ENCODE measurements at places on chromosomes 11 and 22. TPM values are rescaled to one million over a fixed set of nuclear protein-coding genes. Genes with fewer than 3 reads are reported as not detected.

DNA sequence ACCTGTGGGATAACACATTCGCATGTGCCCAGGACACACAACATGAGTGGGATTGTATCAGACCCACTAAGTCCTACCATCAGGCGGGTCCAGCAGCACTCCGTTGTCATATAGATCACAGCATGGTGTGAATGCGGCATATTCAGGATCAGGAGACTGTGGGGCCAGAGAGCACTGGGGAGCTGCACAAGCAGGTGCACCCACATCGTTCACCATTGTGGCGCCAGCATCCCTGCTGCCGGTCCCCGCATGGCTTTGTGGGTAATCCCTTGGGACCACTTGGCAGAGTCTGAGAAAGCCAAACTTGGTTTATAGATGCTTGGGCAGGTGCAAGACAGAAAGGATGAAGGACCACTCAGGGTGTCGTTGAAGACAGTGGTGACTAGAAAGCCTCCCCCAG, 201.6 kb upstream of the B3GAT1 start:
- DNase-seq: no peak

DNA sequence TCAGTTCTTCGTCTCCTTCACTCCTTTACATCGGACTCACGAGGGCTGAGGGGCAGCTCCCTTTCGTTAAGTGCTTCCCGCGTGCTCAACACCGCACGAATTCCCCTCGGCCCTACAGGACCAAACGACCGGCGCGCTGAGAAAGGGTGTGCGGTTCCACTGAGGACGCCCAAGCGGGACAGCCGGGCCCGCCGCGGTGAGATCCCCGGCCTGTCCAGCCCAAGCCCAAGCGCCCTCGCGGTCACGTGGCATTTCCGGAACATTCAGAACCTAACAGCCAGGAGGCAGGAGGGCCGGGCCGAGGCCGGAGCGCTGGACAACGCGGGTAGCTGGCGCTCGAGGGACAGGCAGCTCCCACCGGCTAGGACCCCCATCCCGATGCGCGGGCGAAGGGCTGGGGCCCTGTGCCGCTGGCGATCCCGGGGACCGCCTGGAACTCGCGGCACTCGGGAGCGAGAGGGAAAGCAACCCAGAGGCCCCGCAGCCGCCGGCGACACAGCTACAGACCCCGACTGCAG, 737 bp upstream of the STIP1 start:
- peak; percentile 77 for DNase-seq

- no peak for DNase-seq
These were observed 16.2 kb upstream of the SHANK3 start for GRCh38 chr22:50656122-50657070.

DNA sequence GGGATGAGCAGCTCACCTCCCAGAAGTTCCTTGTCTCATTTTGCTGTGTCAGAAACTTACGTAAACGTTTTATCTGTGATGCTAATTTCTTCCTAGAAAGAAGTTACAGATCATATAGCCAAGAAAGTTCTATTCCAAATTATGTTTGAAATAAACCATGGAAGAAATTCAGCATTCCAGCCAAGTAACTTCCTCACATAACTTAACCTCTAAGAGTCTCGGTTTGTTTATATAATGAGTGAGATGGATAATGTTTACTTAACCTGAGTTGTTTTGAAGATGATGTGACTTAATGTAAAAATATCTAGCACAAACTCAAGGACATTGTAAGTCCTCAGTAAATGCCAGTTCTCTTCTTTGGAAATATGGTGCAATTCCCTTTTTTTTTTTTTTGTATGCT, 8.9 kb upstream of the MUC15 start:
- DNase-seq: no peak

DNA sequence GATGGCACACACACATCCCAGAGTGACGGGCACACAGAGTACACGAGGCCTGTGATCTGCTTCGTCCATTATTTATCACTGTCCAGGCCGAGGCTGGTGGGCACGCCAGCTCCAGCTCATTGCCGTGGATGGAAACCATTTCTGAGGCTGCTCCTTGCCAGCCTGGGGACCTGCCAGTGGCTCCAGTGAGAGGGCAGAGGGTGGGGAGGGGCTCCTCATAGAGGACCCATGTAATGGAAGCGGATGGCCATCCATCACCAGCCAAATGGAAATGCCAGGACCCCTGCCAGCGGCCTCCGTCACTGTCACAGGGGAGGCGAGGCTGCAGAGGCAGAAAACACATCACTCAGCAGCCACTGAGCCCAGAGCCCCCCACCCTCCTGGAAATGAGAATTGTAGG, 35.7 kb downstream of the TP53I11 start:
- DNase-seq: no peak

DNA sequence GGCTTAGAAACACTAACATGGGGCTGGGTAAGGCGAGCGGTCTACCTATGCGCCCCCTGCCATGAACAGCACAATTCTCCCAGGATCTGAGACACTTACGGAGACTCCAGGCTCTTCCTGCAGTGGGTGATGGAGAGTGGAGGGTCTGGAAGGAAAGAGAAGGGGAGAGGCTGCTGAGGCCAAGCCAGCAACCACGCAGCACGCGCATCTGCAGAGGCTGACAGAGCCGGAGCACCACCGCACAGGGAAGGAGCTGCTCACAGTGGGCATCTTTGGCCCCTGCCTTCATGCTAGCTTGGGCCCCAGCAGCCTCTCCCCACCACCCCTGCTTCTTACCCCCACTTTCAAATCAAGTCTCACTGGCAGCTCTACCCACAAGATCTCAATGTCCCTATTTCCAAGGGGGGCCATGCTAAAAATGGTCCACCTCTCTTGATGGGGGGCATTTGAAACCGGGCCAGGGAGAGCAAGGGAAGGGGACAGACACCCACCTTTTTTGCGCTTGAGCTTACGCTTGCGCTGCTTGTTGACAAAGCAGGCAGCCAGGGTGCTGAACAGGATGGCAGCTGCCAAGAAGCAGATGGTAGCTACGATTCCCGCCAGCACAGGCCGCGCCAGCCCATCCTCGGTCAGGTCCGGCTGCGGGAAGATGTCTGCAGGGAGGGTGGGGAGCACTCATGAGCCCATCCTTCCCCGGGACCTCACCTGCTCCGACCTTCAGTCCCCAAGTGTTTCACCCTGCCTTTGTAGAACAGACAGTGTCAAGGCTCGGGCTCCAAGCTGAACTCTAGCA, 34.5 kb downstream of the IGSF9B start:
- no peak for DNase-seq

DNA sequence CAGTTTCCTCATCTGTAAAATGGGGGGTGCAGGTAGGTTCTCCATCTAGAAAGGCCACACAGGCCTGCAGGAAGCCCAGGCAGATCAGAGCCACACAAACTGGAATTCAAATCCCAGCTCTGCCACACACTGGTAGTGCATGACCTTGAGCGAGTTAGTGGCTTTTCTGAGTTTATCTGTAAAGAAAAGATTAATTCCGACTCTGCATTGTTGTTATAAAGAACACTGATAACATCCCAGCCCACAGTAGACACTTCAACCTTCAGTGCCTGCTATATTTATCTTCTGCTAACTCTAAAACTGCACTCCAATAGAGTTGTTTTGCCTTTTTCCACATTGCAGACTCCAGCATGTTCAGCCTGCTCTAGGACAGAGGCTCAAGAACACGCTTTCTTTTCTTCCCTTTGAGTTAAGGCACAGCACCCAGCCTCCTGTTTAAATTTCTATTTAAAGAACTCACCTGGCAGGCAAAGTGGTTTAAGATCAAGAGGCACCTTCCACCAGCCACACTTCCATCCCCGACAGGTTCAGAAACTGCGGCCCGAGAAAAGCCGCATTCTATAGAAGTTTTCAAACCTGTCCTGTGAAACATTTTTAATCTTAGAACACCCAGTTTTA, 133.9 kb downstream of the PLEKHA7 start:
- DNase-seq: no peak

- DNase-seq: peak; percentile 12
These were observed 153.3 kb upstream of the NECTIN1 start for GRCh38 chr11:119882316-119882715.

- no peak for DNase-seq
These were observed 66.6 kb downstream of the ATXN10 start for GRCh38 chr22:45738206-45738605.

DNA sequence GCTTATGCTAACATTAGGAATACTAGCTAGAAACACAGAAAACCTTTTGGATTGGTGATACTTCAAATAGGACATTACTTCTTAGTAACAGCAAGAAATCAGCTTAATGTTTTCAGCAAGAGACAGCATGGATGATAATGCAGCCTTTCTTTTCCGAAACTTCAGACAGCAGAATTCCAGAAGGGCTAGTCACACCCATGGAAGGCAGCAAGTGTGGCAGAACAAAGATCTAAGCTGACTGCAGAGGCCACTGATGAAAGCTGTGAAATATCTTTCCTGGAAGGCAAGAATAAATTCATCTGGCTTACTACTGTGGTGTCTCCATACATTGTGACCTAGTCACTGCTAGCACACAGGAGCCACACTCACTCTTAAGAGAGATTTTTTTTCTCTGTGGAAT, 100.3 kb downstream of the CCDC83 start:
- DNase-seq: no peak

- no peak for DNase-seq
These were observed 1.5 kb downstream of the SULT4A1 start for GRCh38 chr22:43860831-43861230.

- no peak for DNase-seq
These were observed 68.4 kb downstream of the MYEOV start for GRCh38 chr11:69362315-69362714.

DNA sequence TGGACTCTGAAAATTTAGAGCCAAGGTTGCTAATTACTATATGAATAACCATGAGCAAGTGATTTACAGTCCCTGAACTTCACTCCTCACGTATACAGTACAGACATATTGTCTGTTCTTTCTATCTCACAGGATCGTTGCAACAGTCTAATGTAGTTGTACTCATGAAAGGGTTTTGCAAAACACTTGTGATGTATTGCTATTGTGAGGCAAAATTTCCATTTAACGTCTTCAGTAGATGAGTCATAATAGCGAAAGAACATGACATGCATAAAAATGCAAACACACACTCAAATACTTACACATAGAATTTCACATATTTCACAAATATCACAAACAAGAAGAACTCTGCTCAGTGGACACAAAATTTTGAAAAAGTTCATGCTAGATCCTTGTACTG, 134.6 kb upstream of the TRPC6 start:
- DNase-seq: no peak

DNA sequence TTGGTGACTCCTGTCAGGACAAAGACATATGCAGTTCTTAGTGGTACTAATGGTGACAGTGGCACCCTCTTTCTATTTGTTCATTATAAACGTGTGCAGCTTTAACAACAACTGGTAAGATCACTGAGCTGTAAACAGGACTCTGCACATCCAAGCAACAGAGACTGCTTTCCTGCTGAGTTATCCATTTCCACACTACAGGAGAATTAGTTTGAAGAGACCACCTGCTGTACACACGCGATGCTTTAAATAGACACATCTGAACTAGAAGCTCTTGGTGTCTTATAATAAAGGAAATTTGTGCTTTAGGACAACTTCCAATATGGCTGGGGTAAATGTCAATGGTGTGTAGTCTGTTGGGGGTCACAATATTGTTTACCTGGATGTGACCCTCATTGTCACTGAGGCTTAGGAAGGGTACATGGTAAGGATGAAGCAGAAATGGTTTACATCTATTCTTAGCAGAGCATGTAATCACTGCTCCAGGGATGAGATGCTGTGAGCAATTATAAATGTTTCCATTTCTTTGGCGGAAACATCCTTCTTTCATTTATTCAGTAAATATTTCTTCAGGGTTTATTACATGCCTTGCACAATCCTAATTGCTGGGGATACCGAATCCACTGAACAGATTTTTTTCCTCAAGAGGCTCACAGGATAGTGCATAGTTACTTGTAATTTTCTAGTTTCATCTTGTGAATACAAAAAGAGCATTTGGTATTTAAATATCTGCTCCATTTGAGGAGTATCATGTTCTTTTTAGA, 354.0 kb upstream of the CCDC90B start:
- no peak for DNase-seq

DNA sequence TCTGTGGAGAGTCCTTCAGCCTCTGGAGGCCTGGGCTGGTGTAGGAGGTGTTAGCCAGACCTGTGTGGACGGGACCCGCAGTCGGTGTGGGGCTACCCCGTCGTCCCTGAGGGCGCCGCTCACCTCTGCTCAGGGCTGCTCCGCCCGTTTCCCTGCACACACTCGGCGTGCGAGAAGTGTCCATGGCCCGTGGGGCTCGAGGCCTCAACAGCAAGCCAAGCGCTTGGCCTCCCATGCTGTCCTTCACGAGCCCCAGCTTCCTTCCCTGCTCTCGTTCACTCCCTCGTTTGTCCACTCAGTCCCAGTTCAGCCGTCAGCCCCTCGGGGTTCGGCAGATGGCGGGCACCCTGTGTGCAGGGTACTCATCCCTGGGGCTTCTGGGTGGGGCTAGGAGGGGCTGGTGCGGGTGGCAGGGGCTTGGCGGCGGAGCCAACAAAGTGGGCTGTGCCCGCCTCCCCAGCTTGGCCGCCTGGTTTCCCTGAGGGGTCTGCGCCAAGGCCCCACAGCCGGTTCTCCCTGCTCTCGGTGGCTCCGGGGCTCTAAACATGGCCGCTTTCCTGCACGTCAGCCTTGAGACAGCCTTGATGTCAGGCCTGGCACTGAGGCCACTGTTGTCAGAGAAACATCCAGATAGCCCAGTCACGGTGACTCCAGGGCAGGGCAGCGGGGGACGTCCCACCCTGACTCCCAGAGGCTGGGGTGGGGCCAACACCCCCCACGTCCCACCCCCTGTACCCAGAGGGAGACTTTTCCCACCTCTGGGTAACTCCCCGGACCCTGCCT, 3.3 kb downstream of the MUC6 start:
- DNase-seq: no peak

DNA sequence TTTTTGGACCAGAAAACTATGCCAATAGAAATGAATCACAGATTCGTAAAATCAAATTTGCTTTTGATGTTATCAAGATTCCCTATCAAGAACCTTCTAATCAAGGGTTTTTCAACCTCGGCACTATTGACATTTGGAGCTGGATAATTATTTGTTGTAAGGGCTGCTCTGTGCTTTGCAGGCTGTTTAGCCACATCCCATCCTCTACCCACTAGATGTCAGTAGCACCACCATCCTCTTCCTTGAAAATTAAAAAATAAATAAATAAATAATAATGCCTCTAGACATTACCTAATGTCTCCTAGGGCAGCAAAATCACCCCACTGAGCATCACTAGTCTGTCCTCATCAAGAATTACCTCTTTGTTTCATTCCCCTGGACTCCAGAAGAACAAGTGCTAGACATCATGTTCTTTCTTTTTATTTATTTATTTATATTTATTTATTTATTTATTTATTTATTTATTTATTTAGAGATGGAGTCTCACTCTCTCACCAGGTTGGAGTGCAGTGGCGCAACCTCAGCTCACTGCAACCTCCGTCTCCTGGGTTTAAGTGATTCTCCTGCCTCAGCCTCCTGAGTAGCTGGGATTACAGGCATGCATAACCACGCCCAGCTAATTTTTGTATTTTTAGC, 744.7 kb downstream of the KCNA4 start:
- no peak for DNase-seq

IGF2 gene
- total RNA-seq: 6.3 TPM

ACTN3 gene
- total RNA-seq: not detected

SMDT1 gene
- 62.6 TPM for total RNA-seq

CALCA gene
- 0.38 TPM for total RNA-seq

PDE3B gene
- total RNA-seq: 9.7 TPM

KCNJ5 gene
- total RNA-seq: 14.9 TPM

TREH gene
- 0.93 TPM for total RNA-seq

TIMM10B gene
- total RNA-seq: 14.8 TPM

DNHD1 gene
- total RNA-seq: 4.3 TPM

PKNOX2 gene
- 7.1 TPM for total RNA-seq

DBX1 gene
- not detected for total RNA-seq

VSIG2 gene
- total RNA-seq: 0.74 TPM
